K562 (cell line): ENCODE measurements at places on chromosomes 6 and 20. TPM values are rescaled to one million over a fixed set of nuclear protein-coding genes. Genes with fewer than 3 reads are reported as not detected.

- no peak for DNase-seq
Observed at GRCh38 chr6:156804402-156804801, 27.2 kb downstream of the ARID1B start.

DNA sequence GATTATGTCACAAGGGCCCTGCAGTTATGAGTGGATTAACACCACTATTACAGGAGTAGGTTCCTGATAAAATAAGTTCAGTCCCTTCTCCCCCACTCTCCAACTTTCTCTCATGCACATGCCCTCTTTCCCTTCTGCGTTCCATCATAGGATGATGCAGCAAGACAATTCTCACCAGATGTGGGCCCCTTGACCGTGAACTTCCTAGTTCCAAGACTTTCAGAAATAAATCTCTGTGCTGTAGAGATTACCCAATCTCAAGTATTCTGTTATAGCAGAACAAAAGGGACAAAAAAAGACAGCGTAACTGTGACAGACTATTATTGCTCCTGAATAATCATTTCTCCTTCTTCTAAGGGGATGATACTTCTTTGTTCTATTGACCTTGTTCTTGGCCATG, 33.8 kb upstream of the TMEM244 start:
- DNase-seq, result no peak

- DNase-seq, result no peak
Observed at GRCh38 chr6:125564941-125565340, 184.5 kb upstream of the HEY2 start.

- no peak for DNase-seq
Observed at GRCh38 chr6:14626556-14626955, 509.0 kb downstream of the CD83 start.

- DNase-seq, result no peak
Observed at GRCh38 chr6:16471222-16471909, 233.0 kb downstream of the GMPR start.

DNA sequence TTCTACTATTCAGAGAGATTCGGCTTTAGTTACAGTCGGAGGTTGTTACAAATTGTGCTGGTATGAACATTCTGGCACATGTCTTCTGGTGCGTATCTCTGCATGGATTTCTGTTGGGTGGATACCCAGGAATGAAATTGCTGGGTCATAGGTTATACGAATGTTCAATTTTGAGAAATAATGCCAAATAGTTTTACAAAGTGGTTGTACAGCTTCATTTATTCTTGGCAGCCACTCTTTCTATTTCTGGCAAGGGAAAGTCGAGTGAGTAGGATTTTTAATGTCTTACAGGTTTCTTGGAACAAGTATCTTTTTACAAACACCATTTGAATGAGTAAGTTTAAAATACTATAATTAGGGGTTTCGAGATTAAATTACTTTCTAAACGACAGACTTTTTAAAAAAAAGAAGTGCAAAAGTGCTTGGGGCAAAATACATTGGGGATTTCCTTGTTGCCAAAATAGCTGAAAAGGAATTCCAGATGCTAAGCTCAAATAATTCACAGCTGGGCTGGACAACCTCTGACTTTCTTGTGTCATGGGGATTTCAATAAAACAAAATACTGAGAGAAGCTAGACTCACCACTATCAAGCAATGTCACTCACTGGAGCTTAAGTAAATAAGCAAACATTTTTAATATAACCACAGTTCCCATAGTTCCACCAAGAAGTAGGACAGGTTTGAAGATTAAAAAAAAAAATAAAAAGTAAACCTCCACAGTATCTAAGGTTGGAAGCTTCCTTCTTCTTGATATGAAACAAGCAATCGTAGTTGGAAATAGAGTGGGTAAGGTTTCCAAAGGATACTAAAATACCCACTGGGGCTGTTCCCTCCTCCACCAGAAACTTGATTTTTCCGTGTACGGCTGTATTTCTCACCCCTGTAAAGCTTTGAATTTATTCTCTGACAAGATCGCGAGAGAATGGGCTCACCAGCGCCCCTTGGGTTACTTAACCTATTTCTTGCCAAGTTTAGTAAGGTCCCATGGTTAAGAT, 21.6 kb upstream of the GFOD1 start:
- no peak for DNase-seq

GRCh38 chr6:7218406-7218988, 94.5 kb downstream of the SSR1 start:
- DNase-seq, result no peak

WFDC12 gene
- not detected in 2 replicates for polyA plus RNA-seq

BTNL2 gene
- polyA plus RNA-seq, result not detected in 2 replicates

DNA sequence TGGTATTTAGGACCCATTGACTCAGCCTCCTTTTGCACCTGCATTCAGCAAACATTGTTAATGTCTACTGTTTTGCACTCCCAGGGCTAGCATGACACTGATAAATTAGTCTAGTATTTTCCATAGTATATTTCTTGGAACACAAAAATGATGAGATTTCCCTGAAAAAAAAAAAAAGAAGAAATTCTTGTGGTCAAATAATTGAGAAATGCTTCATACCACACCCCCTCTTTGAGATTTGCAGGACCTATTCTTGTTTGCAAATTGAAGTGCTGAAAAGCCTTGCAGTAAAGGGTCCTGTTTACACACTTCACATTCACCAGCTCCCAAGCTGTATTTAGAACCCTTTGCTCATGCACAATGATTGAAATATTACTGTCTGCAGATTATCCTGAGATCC, 36.3 kb upstream of the CLIC5 start:
- no peak for DNase-seq

DNA sequence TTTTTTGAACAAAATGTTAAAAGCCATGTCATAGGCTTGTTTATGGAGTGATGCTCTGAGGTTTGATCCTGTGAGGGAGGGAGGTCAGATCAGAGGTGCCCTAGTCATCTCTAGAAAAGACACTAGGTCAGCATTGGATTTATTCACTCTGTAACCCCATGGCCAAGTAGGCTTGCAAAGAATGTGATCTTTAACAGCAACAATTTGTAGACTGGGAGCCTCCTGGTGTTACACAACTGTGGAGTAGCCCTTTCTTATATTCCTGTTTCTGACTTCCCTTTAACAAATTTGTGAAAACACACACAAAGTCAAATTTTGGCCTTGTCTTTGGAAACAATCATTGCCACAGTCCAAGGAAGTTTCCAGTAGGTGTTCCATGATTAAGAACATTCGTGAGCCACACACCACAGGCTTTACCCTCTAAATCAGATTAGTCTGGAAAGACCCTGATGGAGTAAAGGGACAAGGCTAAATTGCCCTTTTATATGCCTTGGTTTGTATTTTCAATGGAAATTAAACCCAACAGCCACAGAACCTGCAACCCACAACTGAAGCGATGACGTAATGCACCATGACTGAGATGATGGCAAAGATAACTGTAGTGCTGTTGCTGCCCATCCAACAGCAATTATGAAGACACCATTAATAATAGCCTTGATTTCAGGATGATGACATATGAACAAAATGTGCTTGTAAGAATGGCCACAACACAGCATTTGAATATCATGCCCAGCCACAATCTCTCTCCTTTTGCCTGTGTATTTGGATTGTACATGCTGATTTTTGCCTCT, 22.1 kb downstream of the SCP2D1 start:
- no peak for DNase-seq

DNA sequence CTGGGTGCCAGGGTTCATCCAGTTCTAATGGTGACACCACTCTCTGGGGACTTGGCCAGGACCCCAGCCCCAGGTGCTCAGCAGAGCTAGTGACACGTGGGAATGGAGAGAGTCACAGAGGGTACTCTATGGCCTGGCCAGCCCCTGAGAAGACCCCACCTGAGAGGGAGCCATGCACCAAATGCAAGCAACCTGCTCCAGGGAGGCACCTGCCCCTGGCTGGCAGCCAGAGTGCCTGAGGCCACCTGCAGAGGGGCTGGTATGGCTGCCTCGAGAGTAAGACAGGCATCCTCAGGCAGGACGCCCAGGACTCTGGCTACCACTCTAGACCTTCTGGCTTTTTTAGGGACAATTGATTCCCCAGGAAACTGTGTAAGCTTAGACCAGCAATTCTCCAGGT, 38.6 kb upstream of the CST7 start:
- no peak for DNase-seq

OR14J1 gene
- not detected in 2 replicates for polyA plus RNA-seq

DNA sequence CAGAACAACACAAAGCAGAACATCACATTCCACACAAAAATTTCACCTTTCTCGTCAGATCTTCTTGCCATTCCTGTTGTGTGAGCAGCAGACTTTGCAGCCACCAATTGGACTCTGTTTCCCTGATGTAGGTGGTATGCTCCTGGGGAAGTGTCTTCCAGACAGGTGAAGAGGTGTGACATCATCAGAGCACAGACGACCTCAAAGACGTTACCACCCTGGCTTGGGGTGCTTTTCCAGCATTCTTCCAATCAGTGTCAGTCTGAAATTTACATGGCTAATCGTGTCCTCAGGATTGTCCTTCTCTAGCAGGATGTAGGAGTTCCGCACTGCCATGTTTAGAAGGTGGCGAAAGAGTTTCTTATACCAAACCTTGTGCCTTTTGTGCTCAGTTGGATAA, 31.6 kb upstream of the RIMS4 start:
- no peak for DNase-seq

DNA sequence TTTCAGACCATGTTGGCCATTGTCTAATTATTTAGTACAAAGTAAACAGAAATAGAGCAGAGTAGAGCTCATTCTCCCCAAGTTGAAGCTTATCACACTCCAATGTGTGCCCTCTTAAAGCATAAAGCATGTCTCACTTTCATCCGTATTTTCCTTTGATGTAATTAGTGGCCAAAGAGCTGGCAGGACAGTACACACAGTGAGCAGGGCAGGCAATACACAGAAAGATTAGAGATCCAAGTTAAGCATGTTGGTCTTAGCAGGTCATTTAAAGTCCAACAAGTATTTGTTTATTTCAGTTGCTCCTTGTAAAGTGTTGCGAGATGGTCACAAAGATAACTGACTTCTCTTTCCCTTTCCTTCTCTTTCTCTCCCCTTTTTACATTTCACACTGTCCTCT, 47.2 kb downstream of the RFX6 start:
- no peak for DNase-seq

DNA sequence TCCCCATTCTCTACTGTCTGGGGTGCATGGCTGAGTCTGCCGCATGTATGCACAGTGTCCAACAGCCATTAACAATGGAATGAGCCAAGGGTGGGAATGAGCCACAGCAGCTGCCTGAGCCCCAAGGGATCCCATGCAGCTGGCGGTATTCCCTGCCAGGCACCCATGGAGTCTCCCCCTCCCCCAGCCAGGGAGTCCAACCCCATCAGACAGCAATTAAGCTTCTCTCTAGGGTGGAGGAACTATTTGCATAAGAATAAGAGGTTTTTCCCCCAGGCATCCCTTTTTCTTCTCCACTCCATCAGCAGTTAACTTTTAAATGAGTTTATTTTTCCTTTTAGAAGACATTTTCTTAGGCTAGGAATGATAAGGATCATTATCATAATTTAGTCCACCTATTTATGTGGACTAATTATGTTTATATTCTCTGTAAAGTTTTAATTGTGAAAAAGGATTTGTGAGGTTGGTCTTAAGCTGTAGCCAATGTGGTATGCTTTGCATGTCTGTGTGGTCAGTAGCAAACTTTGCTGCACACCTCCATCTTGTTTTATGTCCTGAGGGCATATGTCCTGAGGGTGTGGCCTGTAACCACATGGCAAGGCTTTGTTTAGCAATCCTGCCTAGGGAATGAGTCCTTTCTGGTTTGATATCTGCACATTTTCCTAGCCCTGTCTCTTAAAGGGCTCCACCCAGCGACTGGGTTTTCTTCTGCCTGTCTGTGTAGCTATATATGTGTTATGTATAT, 158.9 kb upstream of the OLIG3 start:
- no peak for DNase-seq

PRPH2 gene
- 0.26 TPM in 1 of 2 replicates, not detected in the other for polyA plus RNA-seq

- peak; percentile 91 for DNase-seq
Observed at GRCh38 chr6:3162067-3162497, 4.7 kb upstream of the TUBB2A start.

CCN6 gene
- 0.11 and 0.13 TPM in 2 replicates for polyA plus RNA-seq

GRCh38 chr6:25053875-25054371, 118.2 kb upstream of the RIPOR2 start:
- no peak for DNase-seq

C20orf141 gene
- not detected in 2 replicates for polyA plus RNA-seq

GRCh38 chr6:26382121-26382520, 787 bp upstream of the BTN2A2 start:
- DNase-seq, result no peak
